Activated CD4-positive, alpha-beta T cell treated with anti-CD3 and anti-CD28 coated beads for 1 hour (primary cell): ENCODE measurements at places on chromosomes 5 and 9.

- DNase-seq = no peak
These were observed 131.1 kb upstream of the ACTBL2 start for GRCh38 chr5:57613741-57614140.

DNA sequence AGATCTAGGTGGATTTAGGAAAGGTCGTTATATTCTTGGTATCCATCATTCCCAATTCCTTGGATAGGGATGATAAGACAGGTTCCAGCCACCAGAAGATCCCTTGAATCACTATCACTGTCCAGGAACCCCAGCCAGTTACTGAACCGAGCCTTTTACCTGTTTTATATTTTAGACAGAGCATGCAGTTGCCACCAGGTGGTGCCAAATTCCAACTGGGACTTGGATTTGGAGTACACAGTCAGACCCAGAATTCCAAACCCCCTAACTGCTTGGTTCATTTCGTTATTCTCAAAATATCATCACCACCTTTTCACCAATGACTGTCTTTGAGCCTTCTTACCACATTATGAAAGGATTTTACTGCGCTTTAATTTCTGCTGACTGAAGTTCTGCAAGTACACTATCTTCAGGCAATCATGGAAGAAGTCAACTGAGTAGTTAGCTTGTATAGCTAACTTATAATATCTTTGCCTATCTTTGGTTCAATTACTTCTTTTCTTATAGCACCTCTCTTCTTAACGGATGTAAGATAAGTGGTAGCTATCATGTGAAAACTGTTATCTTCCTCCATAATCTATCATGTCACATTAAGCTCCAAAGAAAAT is 191.8 kb downstream of the PRR16 start:
- DNase-seq = no peak

DNA sequence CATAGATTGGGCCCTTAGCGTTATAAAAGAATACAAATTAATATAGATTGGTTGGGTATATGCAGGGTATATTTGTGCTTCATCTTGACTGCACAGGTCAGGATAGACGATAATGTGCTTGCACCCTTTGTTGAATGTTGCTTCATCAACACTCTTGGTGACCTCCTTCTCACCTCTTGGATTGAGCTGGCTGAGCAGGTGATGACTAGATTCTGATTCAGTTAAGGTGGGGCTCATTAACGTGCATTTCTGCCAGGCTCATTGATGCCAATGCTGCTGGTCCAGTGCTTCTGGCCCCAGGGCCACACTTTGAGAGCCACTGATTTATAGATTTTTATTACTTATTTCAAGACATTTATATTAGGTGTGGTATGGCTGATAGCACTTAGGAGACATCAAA is 27.7 kb downstream of the PCSK5 start:
- DNase-seq = no peak

DNA sequence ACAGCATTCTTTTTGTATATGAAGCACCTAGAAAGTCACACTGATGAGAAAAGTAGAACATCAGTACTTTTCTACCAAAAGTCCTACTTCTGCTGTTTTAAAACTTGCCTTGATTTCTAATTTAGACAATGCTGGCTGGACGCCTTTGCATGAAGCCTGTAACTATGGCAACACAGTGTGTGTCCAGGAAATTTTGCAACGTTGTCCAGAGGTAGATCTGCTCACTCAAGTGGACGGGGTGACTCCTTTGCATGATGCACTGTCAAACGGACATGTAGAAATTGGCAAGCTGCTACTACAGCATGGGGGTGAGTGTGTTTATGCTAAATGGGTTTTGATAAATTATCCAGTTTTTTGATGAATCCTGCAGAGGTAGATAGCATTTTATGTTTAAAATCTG is 73.5 kb downstream of the SLF1 start:
- no peak for DNase-seq
